Activated T-cell treated with anti-CD3 and anti-CD28 coated beads, Interleukin-2, amount 50 U/mL, for 4 hours (primary cell): ENCODE measurements at places on chromosomes 2 and 18.

GRCh38 chr18:46319783-46320182 is 215.6 kb downstream of the HAUS1 start:
- no peak for DNase-seq

DNA sequence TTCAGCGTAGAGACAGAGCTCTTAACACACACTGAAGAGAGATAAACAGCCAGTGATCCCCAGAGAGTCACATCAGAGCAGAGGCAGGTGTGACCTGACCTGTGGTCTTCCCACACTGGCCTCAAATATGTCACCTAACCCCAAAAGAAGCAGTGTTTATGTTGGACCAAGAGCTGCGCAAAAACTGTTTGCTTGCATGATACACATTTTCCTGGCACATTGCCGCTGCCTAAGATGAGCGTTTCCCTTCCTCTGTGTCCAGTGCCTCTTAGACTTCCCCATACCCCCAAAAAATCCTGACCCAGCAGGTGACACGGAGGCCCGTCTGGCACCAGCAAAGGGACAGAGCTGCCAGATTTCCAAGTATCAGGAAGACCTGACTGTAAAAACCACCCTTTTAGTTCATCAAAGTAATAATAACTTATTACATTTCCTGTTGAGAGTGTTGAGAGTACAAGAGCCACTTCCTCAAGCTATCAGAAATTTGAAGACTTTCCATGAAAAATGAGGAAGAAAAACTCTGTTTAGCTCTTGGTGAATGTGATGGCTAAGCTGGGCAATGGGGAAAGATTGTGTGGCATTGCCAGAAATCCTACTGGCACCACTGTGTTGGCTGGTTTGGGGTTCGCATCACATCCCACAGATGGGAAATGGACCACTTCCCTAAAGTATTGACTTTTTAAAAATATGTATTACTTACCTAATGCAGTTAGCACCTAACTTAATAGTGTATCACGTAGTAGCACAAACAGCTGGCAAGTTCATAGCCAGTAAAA is 6.7 kb downstream of the TNFRSF11A start:
- no peak for DNase-seq

- no peak for DNase-seq
Measured at GRCh38 chr2:10529611-10530010, 81.5 kb upstream of the ODC1 start.

GRCh38 chr2:127394492-127394891 is 6.7 kb upstream of the MAP3K2 start:
- DNase-seq: no peak

DNA sequence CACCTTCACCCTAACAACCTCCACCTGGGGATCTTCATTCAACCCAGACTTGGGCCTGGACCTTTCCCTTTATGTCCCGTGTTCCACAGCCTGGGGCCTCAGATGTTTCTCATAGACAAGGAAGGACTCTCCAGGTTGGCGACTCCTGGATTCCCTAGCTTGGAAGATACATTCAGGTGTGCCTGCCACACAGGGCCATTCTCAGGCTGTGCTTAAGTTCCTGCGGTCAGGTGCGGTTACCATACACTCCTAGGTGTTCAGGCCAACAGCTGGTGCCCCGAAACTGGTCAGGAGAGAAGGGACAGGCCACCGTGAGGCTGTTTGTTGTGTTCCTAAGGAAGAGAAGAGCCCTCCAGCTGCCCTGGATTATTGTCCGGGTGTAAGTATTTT is 15.6 kb downstream of the SLC4A3 start:
- DNase-seq: no peak

DNA sequence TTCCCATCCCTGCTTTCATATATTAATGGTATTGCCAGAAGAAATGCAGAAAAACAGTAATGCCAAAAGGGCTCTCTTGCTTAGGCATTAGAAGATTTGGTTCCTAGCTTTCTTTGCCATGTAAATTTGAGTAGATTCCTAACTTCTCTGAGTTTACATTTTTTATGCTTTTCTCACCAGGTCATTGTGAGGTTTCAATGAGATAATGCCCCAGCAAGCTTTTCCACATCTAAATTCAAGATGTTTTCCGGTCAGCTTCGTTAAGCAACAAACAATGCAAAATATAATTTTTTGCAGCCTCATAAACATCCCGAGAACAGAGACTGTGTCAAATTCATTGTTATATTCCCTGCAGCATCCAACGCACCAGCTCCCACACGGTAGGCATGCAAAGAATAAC is 44.9 kb downstream of the NCKAP5 start:
- no peak for DNase-seq
